ENCODE measurements at places on chromosomes 3 and 15.

DNA sequence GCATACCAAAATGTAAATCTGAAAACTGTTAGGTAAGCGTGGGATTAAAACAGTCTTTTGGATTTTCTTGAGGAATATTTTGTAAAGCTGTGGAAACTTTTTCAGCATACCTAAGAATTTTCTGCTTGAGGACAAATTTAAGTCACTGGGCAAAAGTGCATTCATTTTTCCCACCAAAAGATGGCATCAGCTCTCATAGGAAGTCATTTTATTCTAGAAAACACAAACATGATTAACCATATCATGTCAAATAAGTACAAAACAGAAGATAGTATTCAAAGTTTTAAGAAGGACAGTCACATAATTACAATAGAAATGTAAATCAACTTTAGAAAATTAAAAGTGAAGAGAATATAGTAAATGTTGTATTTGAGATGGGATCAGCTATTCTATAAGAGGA, 63.5 kb downstream of the SLC49A4 start:
- DNase-seq: no peak

DNA sequence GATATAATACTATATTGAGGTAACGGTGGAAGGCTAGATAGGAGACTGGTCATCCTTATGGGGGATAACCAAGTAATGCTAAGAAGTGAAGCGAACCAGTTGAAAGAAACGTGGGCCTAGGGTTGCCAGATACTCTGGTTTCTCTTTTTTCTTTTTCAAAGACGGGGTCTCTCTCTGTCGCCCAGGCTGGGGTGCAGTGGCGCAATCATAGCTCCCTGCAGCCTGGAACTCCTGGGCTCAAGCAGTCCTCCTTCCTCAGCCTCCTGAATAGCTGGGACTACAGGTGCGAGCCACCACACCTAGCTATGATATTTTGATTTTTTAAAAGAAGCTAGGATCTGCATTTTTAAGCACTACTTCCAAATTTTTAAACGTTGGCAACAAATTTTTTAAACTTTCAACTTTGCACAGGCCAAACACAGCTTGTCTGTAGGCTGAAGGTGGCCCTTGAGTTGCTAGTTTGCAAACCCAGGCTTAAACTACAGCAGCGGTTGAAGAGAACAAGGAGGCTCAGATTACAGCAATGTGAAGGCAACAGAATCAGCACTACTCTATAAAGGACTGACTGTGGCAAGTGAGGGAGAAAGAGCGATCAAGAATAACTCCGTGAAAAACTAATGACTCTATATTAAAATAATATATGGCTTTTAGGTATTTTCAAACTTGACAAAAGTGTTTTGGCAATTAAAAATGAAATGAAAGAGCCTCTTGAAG, 1.2 kb upstream of the RUBCN start:
- DNase-seq: no peak

DNA sequence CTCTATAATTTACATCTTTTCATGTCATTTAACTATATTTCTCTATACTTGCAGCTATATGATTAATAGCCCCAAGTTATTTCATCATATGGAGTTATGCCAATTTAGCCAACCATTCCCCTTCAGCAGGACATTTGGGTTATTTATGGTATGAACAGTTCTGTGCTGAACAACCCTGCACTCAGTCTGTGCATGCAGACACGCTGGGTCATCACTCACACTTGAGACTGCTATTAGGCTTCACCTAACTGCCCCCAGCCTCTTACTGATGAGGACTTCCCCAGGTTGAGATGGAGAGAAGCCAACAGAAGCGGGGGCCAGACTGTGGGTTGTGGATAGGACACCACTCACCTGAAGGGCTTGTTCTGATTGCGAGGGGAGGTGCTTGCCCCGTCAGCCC, 7.3 kb downstream of the TADA3 start:
- no peak for DNase-seq

DNA sequence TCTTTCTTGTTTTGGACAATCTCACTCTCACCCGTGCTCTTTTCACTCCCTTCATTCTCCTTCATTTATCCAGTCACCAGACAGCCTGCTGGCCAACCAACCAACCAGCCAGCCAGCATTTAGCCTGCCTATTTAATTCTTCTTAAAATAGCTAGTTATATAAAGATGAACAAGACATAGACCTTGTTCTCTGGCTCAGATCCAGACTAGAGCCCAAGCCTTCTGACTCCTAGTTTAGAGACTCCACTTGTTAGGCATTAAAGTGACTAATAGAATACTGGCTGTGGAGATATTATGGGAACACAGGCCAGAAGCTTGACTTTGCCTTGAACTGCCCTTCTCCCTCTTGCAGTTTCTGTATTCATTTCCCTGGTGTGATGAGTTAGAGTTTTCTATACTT, 215.3 kb upstream of the THRB start:
- DNase-seq: no peak

DNA sequence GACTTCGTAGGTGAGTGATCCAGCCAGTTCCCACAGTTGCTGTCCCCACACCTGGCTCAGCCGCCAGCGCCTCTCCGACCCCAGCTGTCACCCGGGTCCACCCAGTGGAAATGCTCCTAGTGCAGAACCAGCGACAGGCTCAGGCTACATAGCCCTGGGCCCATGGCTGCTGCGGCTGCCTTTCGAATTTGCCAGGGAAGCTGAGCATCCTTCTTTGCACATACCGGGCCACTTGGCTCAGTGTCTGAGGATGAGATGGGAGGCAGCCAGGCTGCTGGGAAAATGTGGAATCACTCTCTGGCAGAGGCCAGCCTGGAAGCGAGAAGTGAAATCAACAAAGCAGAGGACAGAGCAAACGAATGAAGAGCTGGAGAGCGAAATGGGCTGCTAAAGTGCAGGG, 80.1 kb downstream of the ST8SIA2 start:
- DNase-seq: no peak

- DNase-seq: no peak
These were observed 951 bp downstream of the POMGNT2 start for GRCh38 chr3:43104660-43105595.

DNA sequence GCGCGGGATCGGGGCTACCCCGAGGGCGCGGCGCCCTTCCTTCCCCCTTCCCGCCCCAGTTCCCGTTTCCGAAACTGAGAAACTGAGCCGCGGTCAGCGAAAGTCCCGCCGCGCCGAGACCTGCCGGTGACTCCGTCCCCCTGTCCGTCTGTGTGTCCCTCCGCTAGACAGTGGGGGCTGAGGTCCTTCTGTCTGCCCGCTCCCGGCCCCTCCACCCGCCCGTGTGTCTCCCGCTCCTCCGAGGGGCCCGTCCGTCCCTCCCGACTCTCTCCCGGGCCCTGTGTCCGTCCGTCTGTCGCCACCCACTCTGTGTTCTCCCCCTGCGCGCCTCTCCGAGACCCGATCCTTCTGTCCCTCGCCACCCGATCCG, 426 bp downstream of the PRKCD start:
- no peak for DNase-seq

DNA sequence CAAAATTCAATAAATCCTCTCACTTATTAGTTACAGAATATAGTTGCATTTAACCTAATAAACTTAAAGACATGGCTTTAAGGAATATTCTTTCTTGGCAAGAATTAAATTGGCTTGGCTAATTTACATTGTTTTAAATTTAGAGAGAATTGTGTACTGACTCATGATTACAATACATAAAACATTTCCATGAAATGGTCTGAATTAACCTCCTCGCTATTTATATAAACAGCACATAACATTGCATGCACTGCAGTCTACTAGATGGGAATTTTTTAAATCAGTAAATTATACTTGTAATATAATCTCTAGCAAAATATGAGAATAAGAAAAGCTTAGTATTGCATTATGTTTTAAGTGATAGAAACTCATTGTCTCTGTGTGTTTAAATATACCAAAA, 268.9 kb downstream of the SHOX2 start:
- no peak for DNase-seq

DNA sequence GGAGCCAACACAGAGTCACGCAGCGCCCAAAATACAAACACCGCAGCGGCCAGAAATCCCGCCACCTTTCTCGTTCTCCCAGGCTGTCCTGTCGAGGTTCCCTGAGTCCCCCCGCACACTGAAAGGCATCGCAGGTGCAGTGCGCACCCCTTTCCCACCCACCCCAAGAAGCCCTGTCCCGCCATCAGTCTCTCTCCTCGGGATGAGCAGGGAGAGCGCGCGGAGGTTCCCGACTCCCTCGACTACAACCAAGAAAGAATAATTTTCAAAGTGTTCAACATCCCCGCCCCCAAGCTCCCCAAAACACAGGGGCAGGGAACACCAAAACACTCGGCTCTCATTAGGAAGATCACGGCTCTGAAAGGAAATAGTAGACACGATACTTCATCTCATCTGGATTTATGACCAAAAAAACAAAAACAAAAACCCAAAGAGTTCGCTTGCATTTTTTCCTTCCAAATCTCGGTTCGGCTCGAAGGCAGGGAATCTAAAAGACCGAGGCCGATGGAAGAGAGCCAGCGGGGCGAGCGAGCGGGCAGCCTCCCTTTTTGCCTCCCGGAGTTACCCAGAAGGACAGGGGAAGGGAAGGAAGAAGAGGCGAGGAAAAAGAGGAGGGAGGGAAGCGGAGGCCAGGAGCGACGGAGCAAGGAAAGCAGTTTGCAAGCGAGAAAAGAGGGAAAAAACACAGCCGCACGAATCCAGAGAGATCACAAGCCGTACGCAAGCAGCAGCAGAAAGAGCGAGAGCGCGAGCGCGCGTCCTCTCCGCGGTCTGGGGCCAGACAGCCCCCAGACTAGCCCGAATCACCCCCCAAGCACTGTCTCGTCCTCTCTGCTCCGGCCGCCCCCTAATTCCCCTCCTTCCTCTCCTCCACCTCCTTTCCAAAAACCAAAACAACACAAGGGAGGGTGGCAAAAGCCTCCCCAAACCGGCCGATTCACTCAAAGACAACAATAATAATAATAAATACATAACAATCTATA, 808 bp downstream of the BCL6 start:
- DNase-seq: peak; percentile 61

DNA sequence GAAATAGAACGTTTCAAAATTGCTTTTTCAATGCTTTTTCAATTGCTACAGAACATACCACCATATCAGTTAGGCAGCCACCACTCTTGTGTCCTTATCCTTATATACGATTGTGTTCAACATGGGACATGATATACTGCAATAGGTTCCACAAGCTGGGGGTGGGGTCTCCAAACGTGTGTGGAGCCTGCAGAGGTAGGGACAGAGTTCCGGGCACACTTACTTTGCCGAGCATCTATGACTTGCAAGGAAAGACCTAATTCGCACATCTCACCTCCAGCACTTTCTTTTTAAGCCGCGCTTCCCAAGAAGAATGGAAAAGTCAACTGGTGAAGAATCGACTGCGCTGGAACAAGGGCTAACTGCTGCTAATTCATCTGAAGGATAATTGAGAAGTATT, 39.6 kb upstream of the SFMBT1 start:
- DNase-seq: no peak

- DNase-seq: no peak
These were observed 189.2 kb upstream of the THRB start for GRCh38 chr3:24683633-24684384.

DNA sequence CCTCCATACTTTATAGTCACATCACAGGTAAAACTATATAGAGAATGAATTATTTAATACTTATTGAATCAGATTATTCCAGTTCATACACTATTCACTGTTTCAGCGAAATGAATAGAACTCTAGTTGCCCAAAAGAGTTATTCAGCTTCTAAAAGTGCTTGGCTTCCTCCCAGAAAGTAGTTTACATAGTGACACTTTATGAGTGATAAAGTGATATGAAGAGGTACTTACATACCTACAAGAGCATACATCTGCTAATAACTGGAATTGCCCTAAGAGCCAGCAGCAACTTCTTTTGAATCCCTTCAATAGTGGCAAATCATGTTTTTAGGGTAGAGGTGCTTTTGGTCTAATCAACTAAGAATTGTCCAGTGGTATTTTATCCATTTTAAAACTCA, 635.1 kb upstream of the AGTR1 start:
- DNase-seq: no peak

- DNase-seq: no peak
These were observed 123.6 kb upstream of the CD96 start for GRCh38 chr3:111418391-111418790.

DNA sequence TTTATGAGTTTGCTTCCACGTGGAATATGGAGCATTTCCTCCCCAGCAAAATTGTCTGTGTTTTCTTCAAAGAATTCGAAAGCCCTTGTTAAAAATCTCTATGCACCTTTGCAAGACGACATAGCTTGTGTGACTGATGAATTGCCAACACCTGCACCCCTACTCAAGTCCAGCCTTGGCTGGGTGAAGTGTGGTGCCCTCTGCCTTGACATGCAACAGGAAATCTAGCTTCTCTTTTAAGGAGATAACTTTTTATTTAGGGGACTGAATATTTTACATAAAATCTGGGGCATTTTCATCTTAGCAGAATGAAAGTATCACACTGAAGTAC, 647 bp downstream of the HMG20A start:
- DNase-seq: no peak

DNA sequence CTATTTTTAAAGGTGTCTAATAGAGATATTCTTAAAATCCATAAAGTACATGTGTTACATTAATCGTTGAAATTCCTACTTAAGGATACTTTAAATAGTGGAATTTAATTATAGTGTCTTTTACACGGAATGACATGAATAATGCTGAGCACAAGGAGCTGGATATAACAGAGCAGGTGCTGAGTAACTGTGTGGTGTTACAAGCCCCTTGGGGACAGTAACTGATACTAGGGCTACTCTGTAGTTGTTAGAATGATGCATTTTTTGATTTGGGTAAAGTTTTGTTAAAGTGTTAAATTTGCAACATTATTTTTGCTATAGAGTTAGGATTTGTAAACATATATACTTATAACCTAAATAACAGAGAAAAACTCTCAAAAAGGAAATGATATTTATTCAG, 1496.1 kb downstream of the OTOL1 start:
- DNase-seq: no peak

DNA sequence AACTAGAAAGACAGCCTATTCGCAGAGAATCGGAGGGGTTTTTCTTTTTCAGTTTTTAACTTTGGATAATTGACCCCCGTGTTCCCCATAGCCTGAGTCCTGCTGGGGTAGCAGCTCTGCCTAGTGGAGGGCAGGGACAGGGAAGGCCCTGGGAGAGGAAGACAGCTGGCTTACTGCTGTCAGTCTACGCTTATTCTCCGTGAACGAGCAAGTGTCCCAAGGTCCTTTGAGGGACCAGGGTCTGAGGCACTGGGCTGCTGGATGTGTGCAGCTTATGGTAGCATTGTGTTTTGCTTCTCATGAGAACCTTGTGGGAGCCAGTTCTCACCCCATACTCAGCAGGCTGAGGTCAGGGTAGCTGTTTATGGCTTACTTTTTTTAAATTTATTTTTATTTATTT, 3.0 kb downstream of the LIMD1 start:
- no peak for DNase-seq

- DNase-seq: no peak
These were observed 43.6 kb downstream of the HMG20A start for GRCh38 chr15:77464129-77464865.

Data from Peyer's patch (tissue), 4 donors.